ENCODE measurements at places on chromosomes 16 and 17.

GRCh38 chr16:27096375-27096774 is 29.6 kb downstream of the C16orf82 start:
- DNase-seq, result no peak

DNA sequence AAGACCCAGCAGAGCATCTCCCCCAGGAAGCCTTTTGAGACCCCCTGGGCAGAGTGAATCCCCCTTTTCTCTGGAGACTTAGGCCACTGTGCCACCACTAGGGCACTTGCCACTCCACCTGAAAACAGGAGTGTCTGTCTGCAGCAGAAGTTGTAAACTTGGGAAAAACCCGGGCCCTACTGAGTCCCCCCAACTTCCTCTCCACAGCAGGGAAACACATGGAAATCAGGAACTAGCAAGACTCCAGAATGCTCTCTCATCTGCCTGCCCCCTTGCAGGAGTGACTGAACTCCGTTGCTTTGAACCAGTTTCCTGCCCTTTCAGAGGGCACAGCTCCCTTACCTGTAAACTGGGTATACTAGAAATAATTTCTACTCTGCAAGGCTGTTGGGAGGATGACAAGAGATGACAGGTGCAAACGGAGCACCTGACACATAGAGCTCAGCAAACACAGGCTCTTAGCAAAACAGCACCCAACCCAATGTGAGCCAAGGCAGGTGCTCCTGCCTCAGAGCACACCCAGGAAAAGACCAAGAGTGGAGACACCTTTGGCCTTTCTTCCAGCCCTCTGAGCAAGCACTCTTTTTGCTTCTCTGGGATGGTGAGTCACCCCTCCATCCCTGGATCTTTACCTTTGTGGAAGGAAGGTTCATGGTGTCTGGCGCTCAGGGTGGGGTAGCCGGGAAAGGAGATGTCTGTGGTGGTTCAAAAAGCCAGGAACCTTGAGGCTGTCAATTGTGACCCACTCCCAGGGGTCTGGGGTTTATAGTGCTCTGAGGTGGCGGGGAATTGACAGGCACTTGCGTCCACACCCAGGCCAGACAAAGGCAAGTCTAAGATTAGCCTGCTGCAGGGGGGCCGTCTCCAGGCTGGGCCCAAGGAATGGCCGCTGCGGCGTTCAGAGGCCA is at the start of gene HCRT:
HCRT (minus strand) TSS at position 740 of the 908 bp plus-strand sequence; CDS start at position 653, 87 bp downstream.
- no peak for DNase-seq

- no peak for DNase-seq
Measured at GRCh38 chr16:8552487-8553221, 37.7 kb downstream of the TMEM114 start.

DNA sequence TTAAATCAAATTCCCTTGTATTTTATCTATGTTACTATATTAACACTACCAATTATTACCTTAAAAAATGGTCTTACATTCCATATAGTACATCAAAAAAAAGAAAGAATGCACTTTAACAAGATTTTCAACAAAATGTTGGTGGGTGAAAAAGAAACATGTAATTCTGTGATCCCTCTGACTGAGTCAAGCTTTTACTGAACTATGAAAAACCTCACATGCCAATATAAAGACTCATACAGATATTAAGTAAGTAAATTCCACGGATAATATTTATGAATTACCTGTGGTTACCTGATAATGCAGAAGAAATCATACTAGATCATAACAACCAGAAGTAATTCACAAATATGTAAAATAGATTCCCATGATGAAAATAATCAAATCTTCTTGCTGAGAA is 12.4 kb downstream of the COIL start:
- DNase-seq, result no peak

- DNase-seq, result no peak
Measured at GRCh38 chr17:21277332-21277731, 7.2 kb upstream of the MAP2K3 start.

- DNase-seq, result no peak
Measured at GRCh38 chr17:59423137-59423724, 91.8 kb downstream of the YPEL2 start.

- no peak for DNase-seq
Measured at GRCh38 chr16:9035996-9036395, 55.4 kb upstream of the HAPSTR1 start.

DNA sequence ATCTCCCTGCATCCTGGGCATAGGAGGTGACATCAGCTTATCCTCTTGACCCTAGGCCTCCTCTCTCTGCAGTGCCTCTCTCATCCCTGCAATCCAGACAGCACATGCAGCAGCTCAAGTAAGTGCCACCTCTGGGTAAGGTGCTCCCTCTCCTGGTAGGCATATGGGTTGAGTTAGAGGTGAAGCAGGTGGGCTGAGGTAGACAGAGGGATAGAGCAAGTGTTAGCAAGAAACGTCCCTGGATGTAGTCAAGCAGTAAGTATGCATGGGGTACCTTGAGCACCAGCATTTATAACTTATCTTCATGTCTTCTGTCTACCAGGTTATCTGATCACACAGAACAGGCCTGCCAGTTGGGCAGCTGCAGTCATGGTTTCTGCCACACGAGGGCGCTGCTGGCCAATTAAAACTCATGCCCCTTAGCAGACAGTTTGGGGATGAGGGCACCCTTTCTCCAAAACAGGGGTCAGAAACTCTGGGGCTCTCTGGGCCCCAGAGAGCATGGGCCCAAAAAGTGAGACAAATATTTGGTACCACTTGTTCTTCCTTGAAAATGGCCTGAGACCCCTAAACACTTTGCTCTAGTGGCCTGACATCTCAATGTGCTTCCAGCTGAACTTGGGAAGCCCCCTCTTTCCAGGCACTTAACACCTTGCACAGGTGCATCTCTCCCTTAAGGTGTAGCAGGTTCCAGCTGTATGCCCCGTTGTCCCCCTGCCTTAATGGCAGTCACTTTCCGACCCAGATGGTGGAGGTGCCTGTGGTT is 59.8 kb downstream of the NEUROD2 start:
- DNase-seq, result no peak

GRCh38 chr17:12136243-12136642 is 115.6 kb downstream of the MAP2K4 start:
- DNase-seq, result no peak

DNA sequence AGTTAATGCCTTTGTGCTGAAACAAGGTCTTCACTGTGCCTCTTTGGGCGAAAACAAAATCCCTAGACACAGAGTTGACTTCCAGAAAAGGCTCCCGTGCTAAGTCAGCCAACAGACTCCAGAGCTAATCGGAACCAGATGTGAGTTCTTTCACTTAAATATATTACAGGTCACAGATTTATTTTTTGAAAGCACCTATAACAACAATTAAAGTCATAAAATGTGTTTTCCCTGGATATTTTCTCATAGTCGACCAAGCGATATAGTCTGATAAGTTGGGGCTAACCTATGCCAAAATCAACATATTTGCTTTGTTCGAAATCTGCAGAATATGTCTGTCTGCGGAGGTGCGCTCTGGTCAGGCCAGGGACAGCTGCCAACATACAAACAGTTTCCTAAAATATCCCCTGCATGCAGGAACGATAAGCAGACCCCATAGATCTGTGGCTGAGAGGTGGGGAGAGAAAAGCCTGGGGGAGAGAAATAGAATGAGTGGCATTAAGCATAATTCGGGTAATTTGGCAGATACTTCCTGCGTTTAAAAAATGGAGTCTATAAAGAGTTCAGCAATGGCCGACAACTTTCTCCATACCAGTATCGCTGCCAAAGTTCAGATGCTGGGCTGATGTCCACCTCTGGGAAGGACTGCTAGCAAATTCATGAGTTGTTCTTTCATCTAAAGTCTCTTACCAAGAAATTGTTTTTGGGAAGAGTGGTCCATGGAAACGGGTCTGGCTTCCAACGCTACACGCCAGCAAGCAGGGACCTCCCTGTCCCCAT is 50.8 kb upstream of the MYH10 start:
- DNase-seq, result no peak

- DNase-seq, result no peak
Measured at GRCh38 chr17:1488826-1489270, 3.6 kb downstream of the MYO1C start.

- DNase-seq, result no peak
Measured at GRCh38 chr17:10629706-10630105, 27.4 kb downstream of the MYH3 start.

GRCh38 chr16:10923650-10924214 is 18.5 kb downstream of the DEXI start:
- DNase-seq, result no peak

GRCh38 chr16:22813948-22814710 is at the start of gene HS3ST2:
HS3ST2 (plus strand) TSS chr16:22814162; CDS start chr16:22814611, 449 bp downstream.
- DNase-seq, result no peak

- no peak for DNase-seq
Measured at GRCh38 chr16:68088130-68088972, 3.2 kb downstream of the NFATC3 start.

DNA sequence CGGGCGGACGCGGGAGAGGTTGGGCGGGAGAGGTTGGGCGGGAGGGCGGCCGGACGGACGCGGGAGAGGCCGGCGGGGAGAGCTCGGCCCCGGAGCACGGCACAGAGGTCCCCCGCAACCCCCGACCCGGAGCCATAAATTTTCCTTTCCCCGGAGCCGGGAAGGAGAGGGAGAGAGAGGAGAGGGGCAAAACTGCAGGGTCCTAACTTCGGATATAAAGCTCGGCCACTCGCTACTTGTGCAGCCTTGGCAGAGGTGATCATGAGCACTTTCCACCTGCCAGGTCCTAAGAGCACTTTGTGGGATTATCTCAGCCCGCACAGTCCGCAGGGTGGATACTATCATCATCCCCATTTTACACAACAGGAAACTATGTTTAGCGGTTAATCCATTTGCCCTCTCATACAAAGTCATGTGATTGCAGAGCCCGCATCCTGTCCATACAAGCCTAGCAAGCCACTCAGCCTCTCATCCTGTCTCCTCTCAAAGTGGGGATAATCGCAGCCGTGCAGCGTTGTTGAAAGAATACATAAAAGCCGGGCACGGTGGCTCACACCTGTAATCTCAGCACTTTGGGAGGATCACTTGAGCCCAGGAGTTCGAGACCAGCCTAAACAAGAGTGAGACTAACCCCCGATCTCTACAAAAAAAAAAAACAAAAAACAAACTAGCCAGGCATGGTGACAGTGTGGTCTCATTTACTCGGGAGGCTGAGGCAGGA is 780 bp upstream of the DCAKD start:
- no peak for DNase-seq

DNA sequence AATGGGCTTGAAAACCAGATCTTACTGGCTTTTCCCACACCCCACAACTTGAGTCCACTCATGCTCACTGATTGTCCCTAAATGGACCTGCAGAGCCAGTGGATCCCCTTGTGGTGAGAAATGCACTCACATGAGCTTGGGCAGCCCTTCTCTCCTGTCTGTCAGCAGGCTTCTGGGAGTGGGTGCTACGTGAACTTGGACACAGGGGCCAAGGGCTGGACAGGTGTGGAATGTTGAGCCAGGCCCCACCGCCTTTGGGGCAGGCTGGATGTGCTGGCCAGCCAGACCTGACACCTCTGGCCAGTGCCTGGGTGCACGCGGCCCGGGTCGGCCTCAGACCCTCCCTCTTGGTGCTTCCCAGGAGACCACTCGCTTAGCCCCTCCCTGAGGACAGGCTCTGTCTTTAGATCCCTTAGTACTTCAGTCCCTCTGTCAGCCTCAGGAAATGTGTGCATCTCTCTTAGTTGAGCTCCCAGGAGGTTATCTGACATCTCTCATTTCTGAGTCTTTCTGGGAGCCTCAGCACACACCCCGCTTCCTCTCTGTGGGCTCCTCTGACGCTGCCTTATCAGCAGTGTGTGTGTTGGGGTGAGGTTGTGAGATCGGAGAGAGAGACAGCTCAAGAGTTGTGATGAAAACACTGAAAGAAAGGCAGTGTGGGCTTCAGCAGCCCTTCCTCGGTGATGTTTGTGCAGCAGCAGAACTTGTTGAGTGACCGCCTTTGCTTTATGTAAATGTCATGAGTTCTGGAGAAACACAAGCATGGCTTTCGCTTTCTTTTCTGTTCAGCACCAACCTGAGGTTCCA is 117.0 kb downstream of the RAB11FIP4 start:
- DNase-seq, result no peak

- no peak for DNase-seq
Measured at GRCh38 chr16:58339452-58339981, 44.7 kb upstream of the PRSS54 start.

DNA sequence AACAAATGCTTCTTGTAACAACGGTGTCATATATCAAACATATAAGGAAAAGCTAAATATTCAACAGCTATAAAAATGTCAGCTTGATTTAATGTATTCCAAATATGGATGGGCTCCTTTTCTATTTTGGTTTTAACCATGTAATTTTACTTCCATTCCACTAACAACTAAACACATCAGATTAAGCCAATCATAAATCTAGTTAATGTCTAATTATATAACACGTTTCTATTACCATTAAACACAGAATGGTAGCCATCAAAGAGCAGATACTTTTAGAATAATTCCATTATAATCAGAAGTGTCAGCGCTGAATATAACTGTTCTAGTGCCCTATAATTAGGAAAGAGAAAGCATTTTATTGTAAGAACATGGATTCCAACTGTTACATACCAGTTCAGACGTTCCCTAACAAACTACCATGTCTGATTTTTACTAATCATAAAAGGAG is 10.0 kb downstream of the CMC2 start:
- DNase-seq, result no peak

DNA sequence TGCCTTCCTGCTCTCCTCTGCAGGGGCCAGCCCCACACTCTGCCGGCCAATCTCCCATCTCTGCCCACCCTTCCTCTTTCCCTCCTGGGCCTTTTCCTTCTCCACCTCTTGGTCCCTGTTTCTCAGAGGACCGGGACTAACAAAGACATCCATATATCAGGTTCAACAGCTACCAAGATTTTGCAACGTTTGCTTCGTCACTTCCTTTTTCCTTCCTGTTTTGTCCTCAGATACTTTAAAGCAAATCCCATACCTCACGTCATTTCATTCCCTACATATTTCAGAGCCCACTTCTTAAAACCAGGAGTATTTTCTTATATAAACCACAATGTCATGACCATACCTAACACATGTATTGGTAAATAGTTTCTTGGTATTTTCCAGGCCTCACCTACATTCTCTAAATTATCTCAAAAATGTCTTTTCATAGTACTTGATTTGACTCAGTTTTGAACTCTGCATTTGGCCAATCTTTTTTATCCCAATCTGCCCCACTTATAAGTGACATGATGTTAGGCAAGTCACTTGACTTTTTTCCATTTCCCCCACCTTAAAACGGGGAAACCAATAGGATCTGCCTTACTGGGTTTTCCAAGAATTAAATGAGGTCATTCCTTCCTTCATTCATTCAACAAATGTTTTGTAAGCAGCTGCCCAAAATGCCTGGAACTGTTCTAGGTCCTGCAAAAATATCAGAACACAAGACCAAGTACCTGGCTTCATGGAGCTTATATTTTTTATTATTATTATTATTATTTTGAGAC is 7.2 kb upstream of the USP10 start:
- no peak for DNase-seq

Data from iPS DF 6.9 (cell line).